Large intestine (tissue), 12 donors: ENCODE measurements at places on chromosomes 5 and 9. TPM values are rescaled to one million over a fixed set of nuclear protein-coding genes. Genes with fewer than 3 reads are reported as not detected.

- H3K4me1 ChIP-seq = peaks cover 12% of the 10 kb centered on the region
- H3K4me3 ChIP-seq = no peak overlapping the region
- no peaks in the 10 kb centered on the region for H3K27me3 ChIP-seq
- no peak for DNase-seq
These were observed 6.2 kb downstream of the SEMA4D start for GRCh38 chr9:89491694-89492093.

Gene COL5A1
- 79.9 TPM for polyA plus RNA-seq

- H3K4me1 ChIP-seq = no peaks in the 10 kb centered on the region
- no peak for DNase-seq
- no peak overlapping the region for H3K27ac ChIP-seq
These were observed 162.1 kb downstream of the FSTL4 start for GRCh38 chr5:133450286-133450685.

GRCh38 chr9:97506787-97507186 lies 5.3 kb downstream of the TMOD1 start:
- no peak overlapping the region for H3K27ac ChIP-seq
- H3K4me1 ChIP-seq = peaks cover 12% of the 10 kb centered on the region
- H3K4me3 ChIP-seq = no peak overlapping the region
- H3K36me3 ChIP-seq = no peaks in the 10 kb centered on the region
- DNase-seq = no peak

DNA sequence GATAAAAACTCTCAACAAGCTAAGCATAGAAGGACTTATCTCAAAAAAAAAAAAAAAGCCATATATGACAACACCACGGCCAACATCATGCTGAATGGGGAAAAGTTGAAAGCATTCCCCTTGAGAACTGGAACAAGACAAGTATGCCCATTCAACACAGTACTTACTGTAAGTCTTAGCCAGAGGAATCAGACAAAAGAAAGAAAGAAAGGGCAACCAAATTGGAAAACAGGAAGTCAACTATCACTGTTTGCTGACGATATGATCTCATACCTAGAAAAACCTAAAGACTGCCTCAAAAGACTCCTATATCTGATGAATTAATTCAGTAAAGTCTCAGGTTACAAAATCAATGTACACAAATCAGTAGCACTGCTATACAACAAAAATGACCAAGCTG lies 24.6 kb upstream of the PTGER4 start:
- no peak for DNase-seq
- no peak overlapping the region for H3K27ac ChIP-seq
- no peaks in the 10 kb centered on the region for H3K4me1 ChIP-seq
- H3K27me3 ChIP-seq = no peaks in the 10 kb centered on the region
- no peaks in the 10 kb centered on the region for H3K36me3 ChIP-seq
- no peak overlapping the region for H3K4me3 ChIP-seq

DNA sequence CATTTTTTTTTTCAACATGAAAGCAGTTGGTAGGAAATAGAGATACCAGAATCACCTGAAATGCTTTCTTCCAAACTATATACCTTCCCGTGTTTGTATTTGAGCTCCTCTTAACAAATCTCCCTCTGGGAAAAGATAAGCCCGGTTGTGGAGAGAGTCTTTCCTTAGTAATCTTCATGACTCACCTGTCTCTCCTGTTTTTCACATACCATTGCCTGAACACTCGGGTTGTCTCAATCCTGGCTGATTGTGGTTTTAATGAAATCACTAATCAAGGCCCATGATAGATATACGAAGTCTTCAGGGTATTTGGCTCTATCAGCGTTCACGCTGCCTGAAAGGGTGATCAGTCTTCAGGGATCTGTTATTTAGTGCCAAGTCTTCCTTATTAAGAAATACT lies 136.7 kb downstream of the MAN2A1 start:
- H3K4me1 ChIP-seq = no peaks in the 10 kb centered on the region
- no peaks in the 10 kb centered on the region for H3K27me3 ChIP-seq
- DNase-seq = no peak
- H3K36me3 ChIP-seq = peaks cover 34% of the 10 kb centered on the region
- no peak overlapping the region for H3K4me3 ChIP-seq

DNA sequence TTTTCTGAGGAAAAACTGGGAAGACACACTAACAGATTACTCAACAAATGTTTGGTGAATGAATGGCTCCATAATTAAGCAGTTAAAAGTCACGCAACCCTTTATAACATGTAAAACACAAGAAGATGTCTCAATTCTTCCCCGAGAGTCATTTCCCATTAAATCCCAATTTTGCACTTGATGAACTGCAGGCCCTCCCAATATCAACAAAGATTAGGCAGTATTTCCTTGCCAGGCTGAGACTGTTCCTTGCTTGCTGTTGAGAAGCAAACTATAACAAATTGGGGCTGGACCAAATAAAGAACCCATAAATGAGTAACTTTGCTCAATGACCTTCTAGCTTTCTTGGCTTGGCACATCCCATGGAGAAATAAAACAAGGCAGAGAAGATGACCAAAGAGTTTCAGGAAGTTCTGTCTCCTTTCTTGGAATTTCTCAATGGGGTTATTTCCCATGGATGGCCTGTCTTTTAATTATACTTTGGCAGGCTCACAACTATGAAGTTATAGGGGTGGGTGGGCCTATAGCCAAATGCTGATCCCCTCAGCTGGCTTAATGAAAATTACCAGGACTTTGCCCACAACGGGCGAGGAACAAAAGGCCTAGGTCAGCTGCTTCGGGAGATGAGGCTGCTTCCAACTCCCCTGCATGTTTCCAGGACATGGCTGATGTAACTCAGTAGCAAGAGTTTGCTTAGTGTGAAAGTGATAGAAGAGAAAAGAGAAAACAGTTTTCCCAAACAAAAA lies 243.1 kb upstream of the RFX3 start:
- H3K4me1 ChIP-seq = no peaks in the 10 kb centered on the region
- H3K27me3 ChIP-seq = peaks cover 2% of the 10 kb centered on the region
- no peak for DNase-seq
- no peaks in the 10 kb centered on the region for H3K36me3 ChIP-seq
- H3K27ac ChIP-seq = no peak overlapping the region

- peaks cover 30% of the 10 kb centered on the region for H3K27me3 ChIP-seq
- peaks cover 3% of the 10 kb centered on the region for H3K4me1 ChIP-seq
- DNase-seq = no peak
- H3K36me3 ChIP-seq = no peaks in the 10 kb centered on the region
These were observed 79.9 kb downstream of the FNBP1 start for GRCh38 chr9:129962889-129963703.

GRCh38 chr9:34396276-34397214 lies 19.8 kb upstream of the MYORG start:
- peaks cover 3% of the 10 kb centered on the region for H3K36me3 ChIP-seq
- H3K4me3 ChIP-seq = no peak overlapping the region
- no peak for DNase-seq
- H3K27me3 ChIP-seq = no peaks in the 10 kb centered on the region
- no peaks in the 10 kb centered on the region for H3K4me1 ChIP-seq
- no peak overlapping the region for H3K27ac ChIP-seq

Gene OTP
- not detected for polyA plus RNA-seq

Gene TRMT10B
- 25.0 TPM for polyA plus RNA-seq

GRCh38 chr5:168152660-168153059 lies 138.8 kb upstream of the WWC1 start:
- no peak overlapping the region for H3K4me3 ChIP-seq
- no peak for DNase-seq
- H3K36me3 ChIP-seq = no peaks in the 10 kb centered on the region
- H3K27me3 ChIP-seq = peaks cover 11% of the 10 kb centered on the region

GRCh38 chr5:178477802-178478201 lies 112.4 kb downstream of the COL23A1 start:
- DNase-seq = no peak
- no peaks in the 10 kb centered on the region for H3K27me3 ChIP-seq
- no peaks in the 10 kb centered on the region for H3K36me3 ChIP-seq
- H3K4me3 ChIP-seq = no peak overlapping the region
- no peaks in the 10 kb centered on the region for H3K4me1 ChIP-seq
- H3K27ac ChIP-seq = peak overlapping the region; percentile 17

GRCh38 chr5:93874080-93874479 lies 132.7 kb upstream of the POU5F2 start:
- no peak overlapping the region for H3K27ac ChIP-seq
- H3K4me3 ChIP-seq = no peak overlapping the region
- H3K4me1 ChIP-seq = no peaks in the 10 kb centered on the region

Gene UBTD2
- polyA plus RNA-seq = 43.6 TPM

GRCh38 chr5:129912601-129913255 lies 8.5 kb downstream of the CHSY3 start:
- no peak overlapping the region for H3K4me3 ChIP-seq
- no peaks in the 10 kb centered on the region for H3K4me1 ChIP-seq
- DNase-seq = no peak
- H3K27me3 ChIP-seq = no peaks in the 10 kb centered on the region

Gene CARTPT
- polyA plus RNA-seq = 8.5 TPM

Gene CCL21
- 60.4 TPM for polyA plus RNA-seq

GRCh38 chr9:112852741-112853504 lies 37.8 kb downstream of the SLC46A2 start:
- no peak for DNase-seq
- H3K27ac ChIP-seq = no peak overlapping the region
- H3K4me1 ChIP-seq = no peaks in the 10 kb centered on the region
- H3K27me3 ChIP-seq = no peaks in the 10 kb centered on the region

GRCh38 chr5:115627295-115627865 lies 1.5 kb upstream of the TMED7 start:
- no peak overlapping the region for H3K27ac ChIP-seq
- no peak overlapping the region for H3K4me3 ChIP-seq
- no peaks in the 10 kb centered on the region for H3K27me3 ChIP-seq
- H3K36me3 ChIP-seq = peaks cover under 1% of the 10 kb centered on the region
- no peak for DNase-seq

- DNase-seq = no peak
- H3K36me3 ChIP-seq = no peaks in the 10 kb centered on the region
- H3K27me3 ChIP-seq = no peaks in the 10 kb centered on the region
- H3K27ac ChIP-seq = no peak overlapping the region
- H3K4me3 ChIP-seq = no peak overlapping the region
These were observed 40.6 kb upstream of the MAP1B start for GRCh38 chr5:72066705-72067107.
